ENCODE measurements at places on chromosomes 4 and X.

DNA sequence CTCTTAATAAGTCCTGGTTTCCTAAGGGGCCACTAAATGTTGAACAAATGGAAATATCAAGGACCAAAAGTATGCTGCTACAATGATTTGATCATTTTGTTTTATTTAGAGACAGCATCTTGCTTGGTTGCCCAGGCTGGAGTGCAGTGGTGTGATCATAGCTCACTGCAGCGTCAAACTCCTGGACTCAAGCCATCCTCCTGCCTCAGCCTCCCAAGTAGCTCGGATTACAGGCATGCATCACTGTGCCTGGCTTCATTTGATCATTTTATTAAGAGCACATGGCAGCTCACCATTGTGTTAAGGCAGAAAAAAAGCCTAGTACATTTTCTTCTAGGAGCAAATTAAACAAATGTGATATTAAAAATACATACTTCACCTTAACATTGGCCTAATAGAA lies 52.7 kb downstream of the DCLK2 start:
- peak; percentile 11 for DNase-seq

- DNase-seq = no peak
These were observed 107.2 kb downstream of the SPRY1 start for GRCh38 chr4:123503698-123504363.

DNA sequence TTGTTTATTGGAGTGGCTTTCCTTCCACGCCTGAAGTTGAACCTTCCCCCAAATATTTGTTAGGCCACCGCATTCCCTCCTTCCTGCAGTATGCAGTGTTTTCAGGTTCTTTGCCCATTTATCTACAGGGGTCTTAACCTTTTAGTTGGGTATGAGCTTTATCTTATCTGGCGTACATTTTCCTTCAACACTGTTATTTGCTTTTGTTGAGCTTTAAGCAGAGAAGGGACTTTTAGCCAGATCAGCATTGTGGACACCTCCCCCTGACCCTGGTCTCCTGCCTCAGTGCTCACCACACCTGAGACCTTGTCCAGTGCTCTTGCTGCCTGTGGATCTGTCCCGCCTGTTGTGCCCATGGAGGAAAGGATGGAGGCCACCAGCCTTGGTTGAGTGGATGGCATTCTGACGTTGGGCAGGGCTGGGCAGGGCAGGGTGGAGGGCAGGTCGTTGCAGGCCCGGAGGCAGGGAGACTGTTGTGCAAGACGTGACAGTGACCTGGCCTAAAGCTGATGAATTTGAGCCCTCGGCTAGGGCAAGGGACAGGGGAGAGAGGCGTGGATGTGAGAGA lies 998 bp upstream of the DUSP9 start:
- no peak for DNase-seq

- no peak for DNase-seq
These were observed 31.7 kb downstream of the SNCA start for GRCh38 chr4:89805297-89805696.

DNA sequence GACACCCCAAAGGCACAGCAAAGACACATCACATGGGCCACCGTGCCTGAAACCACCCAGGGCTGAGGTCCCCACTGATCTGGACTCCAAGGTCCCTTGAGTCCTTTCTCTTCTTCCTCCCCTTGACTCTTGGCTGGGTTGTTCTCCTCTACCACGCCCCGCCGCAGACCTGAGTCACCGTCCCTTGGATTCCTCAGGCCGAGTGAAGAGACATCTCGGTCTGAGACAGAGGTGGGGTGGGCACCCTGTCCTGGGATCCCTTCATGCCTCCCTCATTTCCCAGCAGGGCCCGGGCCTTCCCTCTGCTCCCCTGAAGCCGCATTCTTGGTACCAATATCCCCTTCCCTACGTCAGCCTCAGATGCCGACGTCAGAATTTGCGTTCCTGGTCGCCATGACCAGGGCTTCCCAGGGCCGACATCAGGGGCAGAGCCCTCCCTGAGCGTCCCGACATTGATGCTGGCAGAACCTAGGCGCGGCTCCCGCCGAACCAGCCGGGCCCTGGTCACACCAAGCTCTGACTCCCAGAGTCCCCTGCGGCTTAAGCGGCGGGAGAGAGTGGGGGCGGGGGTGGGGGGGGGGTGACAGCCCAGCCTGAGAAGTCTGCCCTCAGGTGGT lies 498 bp downstream of the MAGEA10 start:
- no peak for DNase-seq

DNA sequence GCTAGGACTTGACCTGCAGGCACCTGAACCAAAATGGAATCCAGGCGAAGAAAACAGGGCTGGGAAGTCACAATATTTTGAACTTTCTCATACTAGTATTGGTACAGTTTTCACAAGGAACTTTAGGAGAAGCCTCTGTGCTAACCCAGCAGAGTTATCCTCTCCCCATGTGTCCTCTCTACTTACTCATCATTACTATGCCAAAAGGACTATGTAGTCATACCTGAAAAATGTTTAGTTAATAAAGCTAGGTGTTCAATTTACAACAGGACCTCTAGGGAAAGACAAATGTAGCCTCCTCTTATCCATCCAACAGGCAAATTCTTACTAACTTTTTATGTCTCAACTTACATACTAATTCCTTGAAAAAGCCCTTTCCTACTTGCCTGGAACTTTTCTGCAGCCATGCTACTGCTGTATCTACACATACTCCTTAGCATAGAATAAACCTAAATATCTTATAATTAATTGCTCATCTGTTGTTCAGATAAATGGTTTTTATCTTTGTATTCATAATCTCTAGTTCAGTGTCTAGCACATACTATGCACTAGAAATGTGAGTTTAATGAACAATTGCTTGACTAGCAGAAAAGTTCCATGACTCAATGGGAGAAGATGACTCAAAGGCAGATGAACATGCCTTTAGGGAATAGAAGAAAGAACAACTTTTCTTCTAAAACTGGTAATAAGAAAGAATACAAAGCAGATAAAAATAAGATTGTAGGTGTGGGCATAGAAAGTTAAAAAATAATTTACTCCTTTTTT lies 215.5 kb upstream of the VEGFC start:
- peak; percentile 51 for DNase-seq

DNA sequence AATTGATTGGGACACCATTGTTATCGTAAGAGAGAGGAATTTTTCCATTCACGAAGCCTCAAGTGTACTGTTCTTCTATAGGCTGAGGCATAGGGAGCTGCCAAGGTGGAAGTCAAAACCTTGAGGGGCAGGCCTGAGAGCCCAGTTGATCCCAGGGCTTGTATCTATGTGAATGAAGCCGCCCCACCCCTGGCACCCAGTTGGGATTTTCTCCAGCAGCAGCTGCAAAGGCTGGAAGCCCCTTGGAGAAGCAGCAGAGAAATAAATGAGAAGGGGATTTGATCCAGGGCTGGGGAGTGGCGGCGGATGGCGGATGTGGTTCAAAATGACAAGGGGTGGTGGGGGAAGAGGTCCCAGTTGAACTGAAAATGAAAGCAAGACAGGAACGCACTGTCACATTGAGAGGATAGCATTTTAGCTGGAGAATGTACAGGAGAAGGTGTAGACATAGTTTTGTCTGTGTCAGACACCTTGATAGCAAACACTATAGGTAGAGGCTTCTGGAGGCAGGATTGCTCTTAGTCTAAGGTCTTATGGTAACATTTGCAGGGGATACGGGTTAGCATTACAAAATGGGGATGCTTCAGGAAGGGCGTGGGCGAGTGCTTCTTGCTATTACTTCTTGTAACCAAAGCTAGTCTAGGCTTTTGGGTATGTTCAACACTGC lies 32.6 kb downstream of the DOCK11 start:
- no peak for DNase-seq

DNA sequence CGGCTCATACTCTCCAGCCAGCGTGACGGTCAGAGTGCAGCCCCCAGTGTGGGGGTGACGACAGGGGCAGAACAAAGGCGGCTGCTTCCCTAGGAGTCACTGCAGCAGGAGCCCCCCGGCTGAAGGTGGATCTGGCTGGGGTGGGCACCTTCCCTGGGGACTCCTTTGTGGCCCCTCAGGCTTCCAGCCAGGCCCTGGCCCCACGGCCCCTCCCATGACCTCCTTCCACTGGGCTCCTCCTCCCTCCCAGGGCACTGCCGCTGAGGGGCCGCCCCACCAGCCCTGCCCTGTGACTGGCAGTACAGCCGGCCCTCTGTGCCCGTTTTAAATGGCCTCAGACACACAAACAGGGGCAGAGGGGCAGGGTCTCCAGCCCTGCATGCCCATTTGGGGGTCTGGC lies 61.9 kb downstream of the FAM53A start:
- DNase-seq = no peak

DNA sequence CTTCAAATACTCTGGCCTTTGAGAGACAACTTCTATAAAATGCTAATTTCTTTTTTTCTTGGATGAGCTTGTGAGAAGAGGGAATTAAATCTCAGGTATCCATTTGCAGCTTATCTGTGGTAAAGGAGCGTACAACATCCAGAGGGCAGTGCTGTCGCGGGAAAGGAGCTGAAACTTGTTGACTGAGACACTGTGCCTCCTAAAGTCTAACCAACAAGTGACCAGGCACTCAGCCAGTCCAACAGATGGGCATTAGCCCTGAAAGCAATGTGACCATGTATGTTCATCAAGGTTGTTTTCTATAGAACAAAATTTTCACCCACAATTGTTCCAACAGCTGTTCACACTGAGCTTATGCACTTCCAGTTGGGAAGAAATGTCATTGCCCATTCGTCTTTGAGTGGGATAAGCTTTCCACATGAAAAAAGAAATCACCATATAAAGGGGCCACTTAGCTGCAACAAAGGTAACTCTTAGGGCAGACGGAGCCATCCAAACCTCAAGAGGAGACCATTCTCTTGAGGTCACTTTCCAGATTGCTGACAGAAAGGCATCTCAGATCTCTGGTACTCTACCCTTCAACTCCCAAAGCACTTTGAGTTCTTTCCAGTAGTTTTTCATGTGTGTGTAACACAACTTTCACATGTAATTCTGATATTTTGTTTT lies 244.8 kb upstream of the NEIL3 start:
- no peak for DNase-seq

GRCh38 chrX:120664081-120664480 lies 34.2 kb upstream of the C1GALT1C1 start:
- DNase-seq = no peak

- no peak for DNase-seq
These were observed 73.5 kb downstream of the IRF2 start for GRCh38 chr4:184400891-184401290.

GRCh38 chrX:16916561-16916960 lies 29.9 kb upstream of the REPS2 start:
- DNase-seq = no peak

GRCh38 chrX:118745570-118745969 lies 18.2 kb downstream of the IL13RA1 start:
- DNase-seq = no peak

DNA sequence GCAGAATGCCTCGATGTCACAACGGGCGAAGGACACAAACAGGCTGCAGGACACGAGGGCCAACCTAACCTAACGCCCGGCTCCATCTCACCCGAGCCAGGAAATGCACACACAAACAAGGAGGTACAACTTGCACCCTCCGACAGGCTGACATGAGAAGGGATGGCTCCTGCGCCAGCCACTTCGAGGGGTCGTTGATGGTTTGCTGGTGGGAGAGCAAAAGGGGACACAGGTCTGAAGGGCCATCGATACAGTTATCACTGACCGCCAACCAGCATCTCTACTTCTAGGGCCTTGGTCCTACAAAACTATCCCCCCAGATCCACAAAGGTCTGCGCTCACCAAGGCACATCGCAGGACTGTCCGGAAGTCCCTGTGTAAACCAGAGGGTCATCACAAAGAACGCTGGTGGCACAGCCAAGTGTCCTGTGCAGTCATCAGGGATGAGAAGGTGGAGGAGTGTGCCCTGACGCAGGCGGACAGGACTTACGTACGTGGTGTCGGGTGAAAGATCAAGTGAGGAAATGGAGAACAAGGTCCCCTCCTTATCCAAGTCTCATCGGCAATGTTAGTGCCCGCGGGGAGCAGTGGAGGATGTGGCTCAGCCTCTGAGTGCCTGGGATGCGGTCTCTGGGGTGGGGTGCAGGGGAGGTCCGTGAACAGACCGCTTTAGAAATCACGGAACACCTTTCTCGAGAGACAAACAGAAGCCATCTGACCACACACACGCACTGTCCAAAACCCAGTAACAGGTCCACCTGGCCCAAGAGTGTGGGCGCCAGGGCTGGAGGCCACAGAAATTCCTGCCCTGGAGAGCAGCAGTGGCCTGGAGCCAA lies 7.0 kb downstream of the MXD4 start:
- no peak for DNase-seq

DNA sequence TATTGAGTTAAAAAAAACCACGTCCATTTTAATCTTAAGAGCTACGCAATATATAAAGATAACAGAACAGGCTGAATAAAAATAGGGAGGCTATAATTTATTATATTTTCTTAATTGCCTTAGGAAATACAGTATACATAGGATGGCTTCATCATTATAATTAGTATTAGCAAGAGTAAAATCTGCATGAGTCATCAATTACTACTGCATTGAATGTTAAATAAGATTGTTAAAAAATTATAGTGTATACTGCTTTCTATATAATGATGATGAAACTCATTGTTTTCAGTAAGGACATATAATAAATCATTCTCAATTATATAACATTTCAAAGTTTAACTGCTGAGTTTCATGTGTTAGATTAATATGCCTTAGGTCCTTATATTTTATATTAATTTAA lies 133.4 kb upstream of the GRID2 start:
- no peak for DNase-seq

GRCh38 chr4:40245550-40245949 lies 48.7 kb downstream of the RHOH start:
- DNase-seq = no peak

DNA sequence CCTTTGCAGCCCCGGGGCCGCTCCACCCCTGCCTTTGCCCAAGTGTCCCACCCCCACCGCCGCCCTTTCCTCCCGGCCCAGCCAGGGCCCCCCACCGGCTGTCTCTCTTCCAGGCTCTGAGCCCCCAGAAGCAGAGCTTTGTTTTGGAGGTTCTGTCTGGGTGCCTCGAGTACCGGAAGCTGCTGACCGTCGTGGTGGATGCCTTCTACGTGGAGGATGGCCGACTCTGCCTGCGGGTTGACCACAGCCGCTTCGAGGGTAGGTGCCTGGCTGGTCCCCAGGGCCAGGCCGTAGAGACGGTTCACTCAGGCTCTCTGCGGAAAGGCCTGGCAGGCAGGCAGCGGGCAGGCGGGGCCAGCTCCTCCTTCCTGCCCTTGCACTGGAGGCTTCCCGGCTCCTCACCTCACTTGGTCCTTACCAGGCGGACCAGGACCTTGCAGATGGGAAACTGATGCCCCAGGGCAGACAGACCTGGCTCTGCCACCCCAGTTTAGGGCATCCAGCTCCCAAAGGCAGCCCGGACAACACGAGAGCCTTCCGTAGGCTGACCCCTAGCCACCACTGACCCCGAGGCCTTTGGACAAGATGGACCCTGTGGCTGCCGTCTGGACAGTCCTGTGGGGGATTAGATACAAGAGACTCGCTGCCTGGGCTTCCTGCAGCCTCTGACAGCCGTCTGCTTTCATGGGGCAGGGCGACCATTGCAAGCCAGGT lies 18.2 kb downstream of the CFAP99 start:
- DNase-seq = no peak

DNA sequence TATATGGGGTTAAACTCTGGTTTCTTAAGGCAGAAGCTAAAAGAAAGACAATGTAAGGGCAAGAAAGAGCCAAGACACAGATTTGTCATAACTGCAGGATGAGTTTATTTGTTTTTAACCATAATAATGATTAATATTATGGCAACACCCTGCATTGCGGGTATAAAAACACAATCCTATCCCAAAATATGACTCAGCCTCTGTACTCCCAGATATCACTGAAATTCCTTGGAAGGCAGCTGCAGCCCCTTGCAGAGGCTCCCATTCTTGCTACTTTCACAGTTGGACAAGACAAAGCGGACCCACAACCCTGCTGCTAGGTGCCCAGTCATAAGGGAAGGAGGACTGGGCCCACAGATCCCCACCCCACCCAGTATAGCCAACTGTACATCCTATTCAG lies 20.4 kb upstream of the FGF16 start:
- no peak for DNase-seq

- no peak for DNase-seq
These were observed 255 bp upstream of the CNOT6L start for GRCh38 chr4:77819404-77819842.
